ENCODE measurements at places on chromosomes 5 and 9.

DNA sequence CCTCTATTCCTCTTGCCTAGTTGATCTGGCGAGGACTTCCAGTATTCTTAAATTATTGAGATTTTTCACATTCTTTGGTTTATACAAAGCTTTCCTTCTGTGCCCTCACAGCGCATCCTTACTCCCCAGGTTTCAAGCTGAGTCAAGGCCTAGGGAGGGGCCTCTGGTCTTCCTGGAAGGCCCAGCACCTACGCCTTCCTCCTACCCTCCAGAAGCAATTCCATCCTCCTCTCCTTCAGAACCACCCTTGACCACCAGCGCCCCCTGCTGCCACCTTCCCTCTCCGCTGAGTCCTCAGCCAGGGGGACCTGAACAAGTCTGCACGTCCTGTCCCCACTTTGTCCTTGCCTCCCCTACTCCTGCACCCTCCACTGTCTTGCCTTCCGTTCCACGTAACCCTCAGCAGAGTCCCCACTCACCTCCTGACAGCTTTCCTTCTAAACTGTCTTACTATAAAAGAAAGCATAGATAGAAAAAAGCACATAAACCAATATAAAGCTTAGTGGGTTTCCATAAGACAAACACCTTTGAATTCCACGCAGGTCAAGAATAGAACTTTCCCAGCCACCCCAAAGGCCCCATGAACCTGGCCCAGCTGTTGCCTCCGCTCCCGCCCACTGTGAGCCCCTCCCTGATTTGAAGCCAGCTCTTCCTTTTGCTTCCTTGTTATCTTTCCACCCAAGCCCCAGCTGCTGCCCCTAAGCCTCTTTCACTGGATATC, 63.0 kb upstream of the CTSL start:
- DNase-seq, result peak; percentile 19

- DNase-seq, result no peak
Observed at GRCh38 chr5:74641735-74642542, 1.4 kb upstream of the ENC1 start.

DNA sequence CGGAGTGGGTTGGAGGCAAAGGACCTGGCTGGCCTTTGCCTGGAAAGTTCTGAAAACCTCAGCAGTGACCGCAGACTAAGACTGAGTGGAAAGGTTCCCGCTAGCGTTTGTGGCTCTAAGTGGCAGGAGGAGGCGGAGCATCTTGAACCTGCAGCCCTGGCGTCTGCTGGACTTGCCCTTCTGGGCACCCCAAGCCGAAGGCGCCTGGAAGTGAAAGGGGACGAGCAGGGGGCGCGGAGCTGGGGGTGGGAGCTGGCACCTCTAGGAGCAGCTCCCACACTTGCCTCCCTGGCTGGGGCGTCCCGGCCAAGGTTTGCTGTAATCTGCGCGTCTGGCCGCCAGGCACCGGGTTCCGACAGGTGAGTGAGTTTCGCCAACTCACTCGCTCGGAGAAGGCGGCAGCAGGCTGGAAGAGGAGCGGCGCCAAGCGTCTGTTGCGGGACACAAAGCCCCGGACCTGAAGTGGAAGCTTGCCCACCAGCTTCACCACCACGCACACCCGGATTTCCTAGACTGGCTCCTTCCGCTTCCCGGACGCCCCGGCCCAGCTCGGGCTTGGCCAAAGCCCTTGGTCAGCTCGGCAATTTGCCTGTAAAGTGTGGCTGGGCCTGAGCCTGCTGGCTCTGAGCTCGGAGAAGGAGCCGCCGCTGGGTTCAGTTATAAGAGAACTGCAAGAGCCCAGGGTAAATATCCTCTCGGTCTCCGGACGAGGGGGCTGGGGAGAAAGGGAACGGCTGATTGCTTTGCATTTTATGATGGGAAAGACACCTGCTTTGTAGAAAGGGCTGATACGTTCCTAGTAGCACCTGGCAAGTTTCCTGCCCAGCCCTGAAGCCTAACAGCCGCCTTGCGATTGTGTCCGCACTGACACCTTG, at the start of gene GNA14:
Gene GNA14 (minus strand): TSS at position 89 of the 875 bp plus-strand sequence. CDS start 529 bp downstream, outside the sequence.
- DNase-seq, result no peak

DNA sequence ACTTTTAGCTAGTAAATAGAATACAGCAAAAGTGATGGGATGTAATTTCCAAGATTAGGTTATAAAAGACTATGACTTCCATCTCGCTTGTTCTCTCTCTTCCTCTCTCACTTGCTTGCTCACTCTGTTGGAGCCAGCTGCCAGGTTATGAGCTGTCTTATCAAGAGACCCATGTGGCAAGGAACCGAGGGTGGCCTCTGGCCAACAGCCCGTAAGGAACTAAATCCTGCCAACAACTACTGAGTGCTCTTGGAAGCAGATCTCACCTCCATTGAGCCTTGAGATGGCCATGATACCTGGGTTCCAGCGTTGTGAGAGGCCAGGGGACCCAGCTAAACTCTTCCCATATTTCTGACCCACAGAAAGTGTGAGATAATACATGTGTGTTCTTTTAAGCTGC, 636.1 kb downstream of the ACTL7B start:
- DNase-seq, result no peak

DNA sequence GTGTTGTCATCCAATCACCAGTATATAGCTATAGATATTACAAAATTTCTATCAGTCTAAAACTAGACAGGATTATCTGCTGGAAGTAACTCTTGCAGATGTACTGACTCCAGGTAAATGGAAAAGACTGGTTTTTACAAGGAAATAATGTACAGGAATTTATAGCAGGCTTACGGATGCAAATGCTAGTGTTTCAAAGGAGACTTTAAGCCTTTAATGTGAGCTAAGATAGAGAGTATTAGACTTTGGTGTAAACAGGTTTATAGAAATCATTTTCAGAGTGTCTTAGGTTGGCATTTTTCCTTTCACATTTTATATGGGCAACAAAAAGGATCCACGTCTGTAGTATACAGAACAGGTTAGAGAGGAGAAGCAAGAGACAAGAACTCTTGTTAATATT, 16.1 kb downstream of the ZNF608 start:
- DNase-seq, result no peak

Measured in stimulated activated CD4-positive, alpha-beta T cell treated with anti-CD3 and anti-CD28 coated beads, Interleukin-2, amount 100 ng/mL, for 4 hours (primary cell).